ENCODE measurements at places on chromosomes 12 and 14.

DNA sequence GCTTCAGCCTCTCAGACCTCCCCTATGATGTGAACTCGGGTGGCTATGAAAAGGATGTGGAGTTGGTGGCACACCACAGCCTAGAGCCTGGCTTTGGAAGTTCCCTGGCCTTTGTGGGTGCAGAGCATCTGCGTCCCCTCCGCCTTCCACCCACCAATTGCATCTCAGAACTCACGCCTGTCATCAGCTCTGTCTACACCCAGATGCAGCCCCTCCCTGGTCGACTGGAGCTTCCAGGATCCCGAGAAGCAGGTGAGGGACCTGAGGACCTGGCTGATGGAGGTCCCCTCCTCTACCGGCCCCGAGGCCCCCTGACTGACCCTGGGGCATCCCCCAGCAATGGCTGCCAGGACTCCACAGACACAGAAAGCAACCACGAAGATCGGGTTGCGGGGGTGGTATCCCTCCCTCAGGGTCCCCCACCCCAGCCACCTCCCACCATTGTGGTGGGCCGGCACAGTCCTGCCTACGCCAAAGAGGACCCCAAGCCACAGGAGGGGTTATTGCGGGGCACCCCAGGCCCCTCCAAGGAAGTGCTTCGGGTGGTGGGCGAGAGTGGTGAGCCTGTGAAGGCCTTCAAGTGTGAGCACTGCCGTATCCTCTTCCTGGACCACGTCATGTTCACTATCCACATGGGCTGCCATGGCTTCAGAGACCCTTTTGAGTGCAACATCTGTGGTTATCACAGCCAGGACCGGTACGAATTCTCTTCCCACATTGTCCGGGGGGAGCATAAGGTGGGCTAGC, 7.0 kb upstream of the RPS26 start:
- DNase-seq = no peak

- no peak for DNase-seq
These were observed 94.3 kb downstream of the SLC25A21 start for GRCh38 chr14:37078131-37078530.

DNA sequence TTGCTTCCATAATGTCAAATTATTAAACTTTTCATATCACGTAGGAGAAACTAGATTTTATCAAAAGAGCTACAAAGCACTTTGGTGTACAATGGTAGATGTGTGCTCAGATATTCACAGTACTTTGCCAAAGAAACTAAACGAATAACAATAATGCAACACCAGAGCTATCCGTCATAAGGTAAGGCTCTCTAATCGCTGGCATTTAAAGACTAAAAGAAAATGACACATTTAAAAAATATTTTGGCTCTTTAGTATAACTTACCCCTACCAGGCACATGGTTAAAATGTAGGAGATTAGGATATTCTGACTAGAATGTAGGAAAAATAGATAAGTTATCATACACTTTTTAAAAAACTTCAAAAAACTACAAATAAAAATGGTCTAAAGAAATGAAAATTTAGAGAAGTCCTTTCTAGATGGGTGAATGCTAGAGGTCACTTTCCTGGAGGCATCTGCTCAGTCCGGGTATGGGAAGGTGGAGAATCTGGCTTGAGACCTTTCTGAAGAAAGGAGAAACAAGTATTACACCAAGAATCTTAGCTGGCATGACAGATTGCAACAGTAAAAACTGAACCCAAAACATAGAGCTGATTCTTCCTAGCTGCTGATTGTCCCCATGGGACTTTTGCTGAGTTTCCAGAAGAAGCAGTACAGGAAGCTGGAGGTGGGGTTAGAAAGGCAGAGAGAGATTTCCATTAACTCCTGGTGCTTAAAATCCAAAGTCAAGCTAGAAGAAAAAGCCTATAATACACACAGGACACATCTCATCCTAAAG, 67.9 kb downstream of the FAR2 start:
- no peak for DNase-seq

DNA sequence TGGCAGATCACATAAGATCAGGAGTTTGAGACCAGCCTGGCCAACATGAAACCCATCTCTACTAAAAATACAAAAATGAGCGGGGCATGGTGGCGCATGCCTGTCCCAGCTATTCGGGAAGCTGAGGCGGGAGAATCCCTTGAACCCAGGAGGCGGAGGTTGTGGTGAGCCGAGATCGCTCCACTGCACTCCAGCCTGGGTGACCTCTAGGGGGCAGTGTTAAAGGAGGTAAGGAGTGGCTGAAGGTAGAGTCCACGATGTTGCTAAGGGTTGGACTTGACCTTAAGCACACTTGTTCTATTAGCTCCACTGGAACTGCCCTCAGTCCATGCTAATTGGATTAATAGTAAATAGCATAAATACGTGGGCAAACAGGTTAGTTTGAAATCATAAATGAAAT, 62.4 kb upstream of the PSMC1 start:
- DNase-seq = no peak

GRCh38 chr14:102888748-102889147, 33.7 kb upstream of the AMN start:
- peak; percentile 54 for DNase-seq

DNA sequence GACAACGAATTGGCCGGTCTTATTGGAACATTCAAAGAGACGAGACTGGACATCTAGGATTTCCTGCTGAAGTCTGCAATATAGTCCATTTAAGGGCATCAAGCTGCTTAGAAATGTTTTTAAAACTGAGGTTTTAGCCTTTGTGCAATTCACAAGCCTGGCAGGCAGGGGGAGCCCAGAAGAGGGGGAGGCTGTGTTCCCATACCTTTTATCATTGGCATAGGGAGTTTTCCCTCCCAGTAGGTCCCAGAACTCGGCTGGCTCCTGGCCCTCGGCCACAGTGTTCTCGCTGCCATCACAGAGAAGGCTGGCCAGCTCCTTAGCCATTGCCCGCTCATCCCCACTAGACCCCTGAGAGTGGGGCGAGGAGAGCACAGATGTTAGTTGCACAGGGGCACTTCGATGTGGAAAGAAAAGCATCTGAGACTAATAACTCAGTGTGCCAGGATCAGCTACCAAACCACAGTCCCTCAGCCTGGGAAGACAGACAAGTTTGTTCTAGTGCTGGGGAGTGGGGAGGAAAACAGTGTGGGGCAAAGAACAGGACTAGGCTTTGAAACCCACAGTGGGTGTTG, 15.1 kb downstream of the AVIL start:
- DNase-seq = peak; percentile 52

GRCh38 chr12:32435921-32436705, 36.8 kb downstream of the FGD4 start:
- peak; percentile 33 for DNase-seq

GRCh38 chr14:74620923-74621322, 8.9 kb upstream of the LTBP2 start:
- DNase-seq = no peak

GRCh38 chr12:62224601-62225000, 35.6 kb upstream of the USP15 start:
- DNase-seq = no peak

- DNase-seq = no peak
These were observed 44.6 kb downstream of the CACNA2D4 start for GRCh38 chr12:1873531-1874510.

GRCh38 chr12:14954269-14954668, 7.1 kb downstream of the ARHGDIB start:
- DNase-seq = no peak

DNA sequence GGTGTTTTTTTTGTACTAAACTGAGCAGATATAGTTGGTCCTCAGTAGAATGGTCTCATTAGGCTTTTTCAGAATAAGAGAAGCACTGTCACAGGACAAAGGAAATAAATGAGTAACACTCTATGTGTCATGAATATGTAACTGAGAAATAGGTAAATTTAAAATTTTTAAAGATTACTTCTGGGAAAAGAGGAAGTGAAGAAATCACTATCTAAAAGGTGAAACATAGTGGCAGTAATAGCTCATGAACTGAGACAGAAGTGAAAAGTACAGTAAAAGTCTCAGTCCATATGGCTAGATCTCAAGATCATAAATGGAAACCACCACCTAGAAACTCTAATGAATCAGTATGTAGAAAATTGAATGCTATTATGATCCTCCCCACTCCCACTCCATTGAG, 89.3 kb upstream of the TTC7B start:
- no peak for DNase-seq

GRCh38 chr12:11861155-11861863, 209.4 kb upstream of the BCL2L14 start:
- no peak for DNase-seq

DNA sequence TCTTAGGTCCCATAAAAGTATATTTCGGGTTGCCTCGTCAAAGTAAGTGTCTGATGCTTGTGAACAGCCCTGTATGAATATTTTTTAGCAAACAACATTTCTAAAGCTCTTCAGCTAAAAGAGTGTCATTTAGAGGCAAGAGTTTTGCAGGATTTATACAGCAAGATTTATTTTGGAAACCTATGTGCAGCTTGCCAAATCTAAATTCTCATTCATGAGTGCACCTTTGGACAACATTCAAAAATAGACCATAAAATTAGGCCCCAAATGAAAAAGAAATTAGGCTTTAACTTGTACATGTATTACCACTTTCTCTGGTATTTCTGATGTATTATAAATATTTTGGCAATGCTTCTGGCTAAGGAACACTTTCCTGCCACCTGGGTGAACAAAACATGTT, 224.4 kb upstream of the PDZRN4 start:
- DNase-seq = no peak

- DNase-seq = no peak
These were observed 12.4 kb upstream of the KCNK13 start for GRCh38 chr14:90049390-90049789.

DNA sequence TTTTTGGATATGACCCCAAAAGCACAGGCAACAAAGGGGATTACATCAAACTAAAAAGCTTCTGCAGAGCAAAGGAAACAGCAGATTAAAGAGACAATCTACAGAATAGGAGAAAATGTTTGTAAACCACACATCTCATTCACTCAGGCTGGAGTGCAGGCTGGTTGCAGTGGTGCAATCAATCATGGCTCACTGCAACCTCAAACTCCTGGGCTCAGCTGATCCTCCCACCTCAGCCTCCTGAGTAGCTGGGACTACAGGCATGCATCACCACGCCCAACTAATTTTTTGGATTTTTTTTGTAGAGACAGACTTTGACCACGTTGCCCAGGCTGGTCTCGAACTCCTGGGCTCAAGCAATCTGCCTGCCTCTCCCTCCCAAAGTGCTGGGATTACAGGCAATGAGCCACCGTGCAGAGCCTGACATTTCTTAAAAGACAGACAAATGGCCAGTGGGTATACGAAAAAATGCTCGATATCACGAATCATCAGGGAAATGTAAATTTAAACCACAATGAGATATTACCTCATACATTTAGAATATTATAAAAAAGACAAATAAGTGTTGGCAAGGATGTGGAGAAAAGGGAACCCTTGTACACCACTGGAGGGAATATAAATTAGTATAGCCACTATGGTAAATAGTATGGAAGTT, 9.8 kb downstream of the NCKAP5L start:
- DNase-seq = no peak

GRCh38 chr12:27257104-27257843, 13.2 kb downstream of the STK38L start:
- peak; percentile 24 for DNase-seq

DNA sequence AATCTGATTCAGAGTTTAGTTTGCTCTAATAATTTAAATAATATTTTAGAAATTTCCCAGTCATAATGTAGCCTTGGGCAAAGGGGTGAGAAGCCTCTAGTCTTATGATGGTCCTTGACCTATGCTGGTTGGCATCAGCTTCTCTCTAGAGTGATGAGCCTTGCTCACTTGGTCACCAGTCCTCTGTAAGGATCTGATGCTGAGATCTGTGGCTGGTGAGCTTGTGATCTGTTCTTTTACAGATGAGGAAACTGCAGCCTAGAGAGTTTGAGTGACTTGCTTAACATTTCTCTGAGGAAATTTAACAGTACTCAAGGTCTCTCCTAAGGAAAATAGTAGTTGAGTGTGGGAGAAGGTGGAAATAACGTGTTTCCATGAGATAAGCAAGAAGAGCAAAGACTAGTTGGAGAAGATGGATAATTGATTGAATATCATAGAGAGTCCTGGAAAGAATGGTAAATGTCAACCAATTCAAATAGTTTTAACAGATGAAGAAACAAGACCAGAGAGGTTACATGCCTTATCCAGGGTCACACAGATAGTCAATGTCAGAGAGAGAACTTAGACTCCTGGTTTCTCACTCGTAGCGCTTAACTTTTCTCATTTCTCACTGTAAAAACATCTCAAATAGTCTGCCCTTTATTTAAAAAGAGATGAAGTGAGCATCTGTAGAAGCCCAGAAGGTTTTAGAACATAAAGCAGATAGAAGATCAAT, 89.7 kb upstream of the ETV6 start:
- no peak for DNase-seq

DNA sequence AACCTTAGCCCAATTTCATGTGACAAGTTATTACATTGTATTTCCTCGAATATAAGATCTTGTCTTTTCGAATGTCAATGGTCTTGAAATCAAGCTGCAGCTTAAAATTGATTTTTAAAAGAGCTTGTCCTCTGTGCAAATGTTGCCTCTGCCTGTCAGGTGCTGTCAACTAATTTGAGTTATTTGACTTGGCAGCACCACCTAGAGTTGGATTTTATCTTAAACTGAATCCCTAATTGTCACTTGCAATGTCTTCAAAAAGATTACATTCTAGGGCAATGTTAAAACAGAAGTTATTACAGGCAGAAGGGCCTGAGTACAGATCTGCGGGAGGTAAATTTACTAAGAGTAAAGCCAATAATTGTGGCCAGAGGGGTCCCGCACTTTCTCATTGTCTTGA, 26.2 kb upstream of the TUNAR start:
- DNase-seq = no peak

- DNase-seq = peak; percentile 37
These were observed 88.7 kb upstream of the PLXNC1 start for GRCh38 chr12:94059394-94060368.

DNA sequence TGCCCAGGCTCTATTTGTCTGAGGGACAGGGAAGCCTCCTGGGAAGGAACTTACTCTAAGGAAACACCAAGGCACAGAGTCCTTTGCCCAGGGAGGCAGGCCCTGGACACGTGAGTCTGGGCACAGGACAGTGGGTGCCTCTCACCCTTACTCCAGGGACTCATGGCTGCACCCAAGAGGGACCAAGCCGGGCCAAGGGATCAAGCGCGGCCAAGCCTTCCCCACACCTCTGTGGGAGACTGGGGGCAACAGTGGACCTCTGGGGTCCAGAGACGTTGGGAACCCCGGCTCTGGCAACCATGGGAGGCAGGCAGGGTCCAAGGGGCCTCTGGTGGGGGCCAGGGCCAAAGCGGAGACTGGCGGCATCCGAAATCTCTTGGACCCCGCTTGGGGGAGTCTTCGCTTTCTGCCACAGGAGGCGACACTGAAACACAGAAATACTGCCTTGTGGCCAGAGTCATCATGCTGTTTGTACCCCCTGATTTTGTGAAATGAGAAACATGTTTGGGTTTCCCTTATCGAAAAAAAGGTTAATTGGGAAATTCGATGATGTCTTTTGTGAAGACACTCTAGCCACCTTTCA, 51.7 kb upstream of the BCL11B start:
- DNase-seq = no peak

Data from epithelial cell of esophagus (primary cell).